Common myeloid progenitor, CD34-positive (primary cell): ENCODE measurements at places on chromosomes 7 and 10.

DNA sequence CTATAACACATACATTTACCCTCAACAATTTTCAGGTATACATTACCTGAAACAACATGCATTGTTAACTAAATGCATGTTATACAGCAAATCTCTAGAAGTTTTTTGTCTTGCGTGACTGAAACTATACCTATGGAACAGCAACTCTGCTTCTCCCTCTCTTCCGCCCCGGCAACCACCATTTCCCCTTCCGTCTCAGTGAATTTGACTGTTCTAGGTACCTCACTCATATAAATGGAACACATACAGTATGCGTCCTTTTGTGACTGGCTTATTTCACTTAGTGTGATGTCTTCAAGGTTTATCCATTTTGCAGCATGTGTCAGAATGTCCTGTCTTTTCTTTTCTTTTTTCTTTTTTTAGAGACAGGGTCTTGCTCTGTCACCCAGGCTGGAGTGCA lies 22.5 kb downstream of the CALHM2 start:
- no peak for DNase-seq

GRCh38 chr10:109912335-109913281 lies 10.7 kb downstream of the XPNPEP1 start:
- no peak for DNase-seq

GRCh38 chr7:382043-382400 lies 92.1 kb downstream of the FOXL3 start:
- DNase-seq, result no peak

GRCh38 chr7:55575733-55576132 lies 3.4 kb upstream of the VOPP1 start:
- DNase-seq, result no peak

DNA sequence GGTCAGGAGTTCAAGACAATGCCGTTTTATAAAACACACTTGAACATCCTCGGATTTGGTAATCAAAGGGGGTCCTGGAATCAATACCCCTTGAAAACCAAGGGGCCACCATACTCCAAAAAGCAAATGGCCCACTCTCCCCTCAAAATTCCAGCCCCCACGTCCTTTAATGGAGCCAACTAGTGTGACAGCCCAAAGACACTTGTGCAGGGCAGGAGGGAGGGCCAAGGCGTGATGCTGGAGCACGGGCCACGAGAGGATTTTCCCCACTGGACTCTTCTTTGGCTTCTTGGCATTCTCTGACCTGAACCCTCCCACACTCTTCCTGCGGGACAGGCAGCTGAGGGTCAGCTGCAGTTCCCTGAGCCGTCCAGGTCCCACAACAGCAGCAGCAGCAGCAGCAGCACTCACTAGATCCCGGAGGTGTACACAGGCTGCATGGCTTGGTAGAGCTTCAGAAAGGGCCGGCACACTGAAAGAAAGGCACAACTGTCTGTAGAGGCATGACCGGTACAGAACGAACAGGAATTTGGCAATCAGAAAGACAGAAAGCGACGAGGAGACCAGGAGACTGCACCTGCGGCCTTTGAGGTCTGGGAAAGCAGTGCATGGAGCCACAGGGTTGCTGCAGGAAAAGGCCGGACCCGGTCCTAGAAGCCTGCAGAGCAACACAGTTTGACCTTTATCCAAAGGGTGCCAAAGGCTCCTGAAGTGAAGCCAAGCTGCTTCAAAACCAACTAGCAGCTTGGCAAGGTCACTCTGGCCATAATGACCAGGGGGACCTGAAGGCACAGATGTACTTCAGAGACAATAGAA lies 168.2 kb downstream of the TNS3 start:
- no peak for DNase-seq
